Stimulated activated CD8-positive, alpha-beta memory T cell treated with anti-CD3 and anti-CD28 coated beads, Interleukin-4, amount 100 ng/mL, for 1 hour (primary cell): ENCODE measurements at places on chromosomes 6 and 20.
A peak's percentile ranks its signal among the peaks of the same experiment; 100 is the strongest.

- DNase-seq: no peak
Measured at GRCh38 chr6:45521226-45521625, 143.5 kb upstream of the SUPT3H start.

DNA sequence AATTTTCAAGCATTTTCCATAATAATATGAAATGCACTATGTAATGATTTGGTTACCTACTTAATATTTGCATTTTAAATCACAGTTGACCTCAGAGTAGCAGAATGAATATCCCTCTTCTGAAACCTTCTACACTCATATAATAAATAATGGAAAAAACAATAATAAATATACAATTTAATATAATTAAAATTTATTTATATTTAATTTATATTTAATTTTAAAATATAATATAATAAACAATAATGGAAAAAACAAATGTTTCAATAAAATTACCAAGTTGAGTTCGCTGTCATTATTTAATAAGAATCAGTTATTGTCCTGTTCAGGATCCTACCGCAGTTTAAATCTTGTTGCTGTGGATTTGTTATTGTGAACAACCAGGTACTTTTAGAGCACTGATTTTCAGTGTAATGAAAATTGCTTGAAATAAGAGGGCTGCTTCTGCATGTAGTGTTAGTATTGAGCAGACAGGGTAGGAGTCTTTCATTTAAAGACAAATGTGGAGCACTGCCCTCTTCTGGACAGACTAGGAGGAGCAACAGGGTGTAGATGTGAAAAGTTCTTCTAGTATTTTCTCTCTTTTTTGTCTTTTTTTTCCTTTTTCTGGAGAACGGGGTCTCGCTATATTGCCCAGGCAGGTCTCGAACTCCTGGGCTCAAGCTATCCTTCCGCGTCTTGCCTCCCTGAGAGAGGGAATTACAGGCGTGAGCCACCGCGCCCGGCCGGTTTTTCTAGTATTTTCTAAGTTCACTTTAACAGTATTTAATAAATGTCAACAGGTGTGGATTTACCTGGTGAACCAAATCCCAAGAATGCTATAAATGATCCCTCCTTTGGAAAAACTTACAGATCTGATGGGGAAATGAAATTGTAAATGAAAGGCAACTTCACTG is 13.6 kb downstream of the TRAPPC3L start:
- DNase-seq: peak; percentile 11

GRCh38 chr6:30102414-30102969 is 10.4 kb downstream of the TRIM31 start:
- DNase-seq: no peak

- no peak for DNase-seq
Measured at GRCh38 chr6:38796850-38797249, 81.7 kb downstream of the DNAH8 start.

- DNase-seq: no peak
Measured at GRCh38 chr6:102799051-102799450, 1405.5 kb downstream of the GRIK2 start.

- no peak for DNase-seq
Measured at GRCh38 chr6:15516923-15517560, 145.8 kb downstream of the DTNBP1 start.

DNA sequence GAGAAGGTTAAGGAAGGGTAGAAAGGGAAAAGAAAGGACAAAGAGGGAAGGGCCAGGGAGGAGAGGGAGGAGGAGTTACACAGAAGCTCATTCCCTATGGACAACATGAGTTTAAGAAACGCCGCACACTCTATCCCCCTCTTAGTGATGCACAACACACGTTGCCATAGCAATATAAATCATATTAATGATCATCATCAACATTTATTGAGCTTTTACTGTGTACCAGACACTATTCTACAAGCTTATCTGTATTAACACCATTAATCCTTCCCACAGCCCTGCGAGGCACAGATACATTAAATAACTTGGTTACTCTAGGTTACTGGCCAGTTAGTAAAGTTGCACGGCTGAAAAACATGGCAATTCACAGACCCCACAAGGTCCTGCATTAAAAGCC is 234.8 kb downstream of the PTPRT start:
- no peak for DNase-seq

- DNase-seq: no peak
Measured at GRCh38 chr6:67792996-67793395, 842.1 kb upstream of the ADGRB3 start.

GRCh38 chr6:142117366-142117765 is 15.4 kb upstream of the GJE1 start:
- no peak for DNase-seq

- DNase-seq: no peak
Measured at GRCh38 chr6:148758492-148758891, 11.7 kb downstream of the UST start.
